Stimulated activated CD4-positive, alpha-beta T cell treated with anti-CD3 and anti-CD28 coated beads, TNF-alpha, amount 100 ng/mL, for 48 hours (primary cell): ENCODE measurements at places on chromosomes 1 and 21.

DNA sequence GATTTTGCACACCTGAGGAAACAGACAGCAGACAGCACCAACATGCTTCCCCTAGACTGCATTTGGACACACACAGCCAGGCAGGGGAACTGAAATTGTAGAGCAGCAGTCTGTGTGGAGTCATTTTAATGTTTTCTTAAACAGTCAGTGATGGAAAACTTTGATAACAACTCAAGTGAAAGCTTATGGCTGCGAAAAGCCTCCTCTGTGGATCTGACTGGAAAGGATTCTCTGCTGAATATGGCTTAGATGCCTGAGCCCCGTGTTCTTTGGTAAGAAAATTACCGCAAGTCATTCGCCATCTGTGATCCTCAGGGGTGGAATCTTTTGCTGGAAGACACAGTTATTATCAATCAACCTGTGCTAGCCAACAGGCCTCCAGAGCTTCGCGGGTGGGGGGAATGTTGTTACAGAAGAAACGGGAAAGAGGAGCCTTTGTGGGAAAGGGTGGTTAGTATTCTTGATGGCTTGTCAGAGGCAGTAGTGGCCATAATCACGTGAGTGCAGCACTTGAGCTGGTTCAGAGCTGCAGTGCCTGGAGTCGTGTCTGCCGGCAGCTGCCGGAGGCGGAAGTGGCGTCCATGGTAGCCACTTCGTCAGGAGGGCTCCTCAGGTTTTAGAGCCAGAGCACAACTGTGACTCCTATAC is 204.7 kb downstream of the ST6GALNAC3 start:
- no peak for DNase-seq

DNA sequence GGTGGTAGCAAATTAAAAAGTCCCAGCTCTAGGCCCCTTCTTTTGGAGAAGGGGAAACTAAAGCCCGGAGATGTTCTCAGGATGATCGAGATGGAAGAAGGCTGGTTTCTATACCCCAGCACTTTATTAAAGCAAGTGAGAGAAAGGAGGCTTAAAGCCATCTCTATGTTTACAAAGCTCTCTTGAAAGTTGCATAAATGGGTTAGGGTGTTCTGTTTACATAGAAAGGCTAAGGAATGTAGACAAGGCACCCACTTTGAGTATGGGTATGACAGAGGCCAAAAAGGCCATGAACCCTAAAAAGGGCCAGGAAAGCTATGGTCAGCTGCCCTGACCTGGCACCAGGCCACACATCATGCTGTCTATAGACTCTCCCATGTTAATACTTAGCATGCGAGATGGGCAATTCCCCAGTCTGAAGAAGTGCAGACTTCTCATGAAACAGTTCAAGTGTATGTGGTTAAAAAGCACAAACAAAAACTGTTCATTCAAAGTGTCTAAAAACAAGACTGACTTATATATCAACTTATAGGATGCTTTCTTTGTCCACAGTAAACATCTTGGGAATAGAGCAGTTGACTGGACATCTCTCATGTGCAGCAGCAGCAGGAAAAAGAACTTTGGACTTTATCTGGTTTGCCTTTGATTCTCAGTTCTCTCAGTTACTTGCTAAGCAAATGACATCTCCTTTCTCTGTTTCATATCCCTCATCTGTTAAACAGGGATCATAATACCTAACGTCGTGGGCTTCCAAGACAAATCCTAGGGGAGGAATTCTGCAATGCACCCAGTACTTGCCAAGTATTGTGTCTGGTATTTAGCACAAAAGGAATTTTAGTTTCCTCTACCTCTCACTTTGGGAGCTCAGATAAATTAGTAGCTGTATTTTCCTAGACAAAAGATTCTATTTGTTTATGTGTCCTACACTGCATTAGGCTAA is 521.6 kb downstream of the PLPP3 start:
- DNase-seq = no peak

DNA sequence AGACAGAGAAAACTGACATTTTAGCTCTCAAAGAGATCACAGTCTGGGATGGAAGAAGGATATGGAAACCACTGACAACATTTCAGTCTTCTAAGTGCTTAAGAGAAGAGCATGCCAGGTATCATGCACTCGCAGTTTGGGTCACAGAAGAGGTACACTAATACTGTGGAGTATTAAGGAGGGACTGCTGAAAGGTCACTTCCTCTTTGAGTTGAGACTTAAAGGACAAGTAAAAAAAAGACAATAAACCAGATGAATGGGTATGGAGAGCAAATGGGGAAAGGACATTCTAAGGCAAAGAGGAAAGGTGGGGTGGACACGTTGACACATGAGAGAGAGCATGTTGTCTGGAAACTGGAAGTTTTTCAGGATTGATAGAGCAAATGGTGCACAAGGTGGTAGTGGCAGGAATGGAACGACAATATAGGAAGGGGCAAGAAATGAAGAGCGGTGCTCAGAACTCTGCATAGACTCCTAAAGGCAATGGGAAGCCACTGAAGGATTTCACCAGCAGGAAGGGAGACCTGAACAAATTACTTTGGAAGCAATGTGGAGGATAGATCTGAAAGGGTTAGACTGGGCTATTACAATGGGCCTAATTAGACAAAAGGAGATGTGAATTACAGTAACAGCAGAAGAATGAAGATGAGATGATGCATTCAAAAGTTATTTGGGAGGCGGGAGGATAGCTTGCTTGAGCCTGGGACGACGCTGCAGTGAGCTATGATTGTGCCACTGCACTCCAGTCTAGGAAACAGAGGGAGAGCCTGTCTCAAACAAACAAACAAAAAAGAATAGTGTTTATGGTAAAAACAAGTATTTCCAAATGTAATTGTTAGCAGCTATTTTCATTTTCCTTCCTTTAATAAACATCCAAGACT is 11.1 kb downstream of the DIPK1A start:
- DNase-seq = no peak

- peak; percentile 45 for DNase-seq
Measured at GRCh38 chr21:42309753-42310213, 5.4 kb downstream of the TFF3 start.

DNA sequence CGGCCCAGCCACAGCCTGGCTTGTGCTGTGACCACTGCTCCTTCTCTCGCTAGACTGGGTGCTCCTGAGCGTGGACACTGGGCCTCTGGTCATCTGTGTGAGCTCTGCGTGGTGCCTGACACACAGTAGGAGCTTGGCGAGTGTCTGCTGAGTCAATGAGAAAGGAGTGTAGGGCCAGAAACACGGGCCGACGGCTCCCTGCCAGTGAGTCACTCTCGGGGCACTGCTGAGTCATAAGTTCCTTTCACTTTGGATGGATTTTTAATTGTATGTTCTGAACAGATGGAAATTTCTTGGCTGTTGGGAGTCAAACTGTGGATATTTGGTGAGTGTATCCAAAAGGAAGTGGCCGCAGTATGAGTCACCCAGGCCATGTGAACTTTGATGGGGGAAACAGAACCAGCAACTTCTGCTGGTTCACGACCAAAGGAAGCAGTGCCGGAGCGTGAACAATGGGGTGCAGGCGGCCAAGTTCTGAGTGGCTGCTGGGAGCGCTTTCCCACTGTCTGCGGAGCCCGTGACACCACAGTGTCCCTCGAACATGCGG is 41.0 kb upstream of the COL18A1 start:
- DNase-seq = peak; percentile 28

- no peak for DNase-seq
Measured at GRCh38 chr1:23931491-23931880, 18.3 kb upstream of the CNR2 start.

DNA sequence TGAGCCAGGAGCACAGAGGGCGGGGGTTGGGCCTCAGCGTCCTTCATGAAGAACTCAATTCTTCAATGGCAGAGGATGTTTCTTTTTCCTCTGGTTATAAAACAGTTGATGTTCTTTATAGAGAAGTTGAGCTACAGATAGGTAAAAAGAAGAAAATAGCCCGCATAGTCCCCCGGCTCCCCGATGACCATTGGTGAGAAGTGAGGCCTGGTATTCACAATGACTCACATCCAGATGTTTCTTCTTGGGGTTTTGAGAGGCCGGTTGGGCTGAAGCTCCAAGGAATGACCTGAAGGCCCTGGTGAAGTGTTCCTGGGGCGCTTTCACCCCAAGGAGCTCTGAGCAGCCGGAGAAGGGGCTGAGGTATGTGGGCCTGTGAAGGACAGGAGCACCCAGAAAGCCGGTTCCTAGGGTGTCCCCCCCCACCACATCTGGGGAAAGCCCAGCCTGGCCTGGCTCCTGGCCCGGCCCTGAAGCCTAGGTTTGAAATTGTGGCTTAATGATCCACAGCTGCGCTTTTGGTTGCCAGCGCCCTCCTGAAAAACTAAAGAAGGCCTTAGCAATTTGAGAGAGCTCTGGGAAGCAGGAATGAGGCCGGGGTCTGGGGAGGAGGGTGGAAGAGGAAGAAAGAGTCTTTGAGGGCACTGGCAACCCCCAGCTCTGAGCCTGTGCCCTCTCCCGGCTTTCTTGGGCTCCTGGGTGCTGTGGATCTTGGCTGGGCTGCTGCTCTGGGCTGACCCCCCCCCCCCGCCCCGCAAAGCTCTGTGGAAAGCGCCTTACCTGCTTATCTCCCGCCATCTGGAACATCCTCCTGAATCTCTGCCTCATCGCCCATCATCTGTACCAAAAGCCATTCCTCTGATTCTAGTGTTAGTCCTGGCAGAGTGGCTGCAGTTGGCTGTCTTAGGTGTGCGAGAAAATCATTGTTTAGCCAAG is 444.7 kb downstream of the CAMTA1 start:
- DNase-seq = no peak

DNA sequence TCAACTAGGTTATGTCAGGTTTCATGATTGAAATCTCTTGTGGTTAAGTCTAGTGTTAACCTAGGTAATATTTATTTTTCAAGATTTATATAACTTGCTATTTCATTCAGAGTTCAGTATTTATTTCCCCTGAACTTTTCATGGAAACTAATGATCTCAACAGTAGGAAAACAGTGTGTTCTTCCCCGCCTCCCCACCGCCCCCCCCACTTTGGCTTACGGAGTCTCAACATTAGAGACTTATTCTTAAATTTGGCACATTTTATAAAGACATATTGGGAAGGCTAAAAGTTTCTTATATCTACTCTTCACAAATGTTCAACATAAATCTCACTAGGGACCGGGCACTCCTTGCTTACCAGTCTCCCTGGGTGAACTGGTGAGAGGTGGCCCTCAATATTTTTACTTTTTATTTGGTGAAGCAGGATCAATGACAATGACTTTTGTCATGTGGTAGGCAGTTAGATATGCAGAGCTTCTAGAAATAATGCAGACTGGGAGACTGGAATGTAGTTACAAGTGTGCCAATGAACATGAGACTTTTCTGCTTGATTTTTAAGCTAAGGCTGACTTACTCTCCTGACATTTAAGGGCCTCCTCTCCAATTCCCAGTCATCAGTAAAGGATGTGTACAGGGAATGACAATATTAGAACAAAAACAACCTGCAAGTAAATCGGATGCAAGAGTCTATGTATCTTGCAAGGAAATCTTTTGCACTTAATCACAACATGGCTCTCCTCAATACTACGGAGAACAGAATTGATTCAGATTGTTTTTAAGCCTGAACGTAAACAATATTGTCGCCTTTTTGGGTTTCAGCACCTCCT is 1.7 kb upstream of the MAN1A2 start:
- DNase-seq = no peak

DNA sequence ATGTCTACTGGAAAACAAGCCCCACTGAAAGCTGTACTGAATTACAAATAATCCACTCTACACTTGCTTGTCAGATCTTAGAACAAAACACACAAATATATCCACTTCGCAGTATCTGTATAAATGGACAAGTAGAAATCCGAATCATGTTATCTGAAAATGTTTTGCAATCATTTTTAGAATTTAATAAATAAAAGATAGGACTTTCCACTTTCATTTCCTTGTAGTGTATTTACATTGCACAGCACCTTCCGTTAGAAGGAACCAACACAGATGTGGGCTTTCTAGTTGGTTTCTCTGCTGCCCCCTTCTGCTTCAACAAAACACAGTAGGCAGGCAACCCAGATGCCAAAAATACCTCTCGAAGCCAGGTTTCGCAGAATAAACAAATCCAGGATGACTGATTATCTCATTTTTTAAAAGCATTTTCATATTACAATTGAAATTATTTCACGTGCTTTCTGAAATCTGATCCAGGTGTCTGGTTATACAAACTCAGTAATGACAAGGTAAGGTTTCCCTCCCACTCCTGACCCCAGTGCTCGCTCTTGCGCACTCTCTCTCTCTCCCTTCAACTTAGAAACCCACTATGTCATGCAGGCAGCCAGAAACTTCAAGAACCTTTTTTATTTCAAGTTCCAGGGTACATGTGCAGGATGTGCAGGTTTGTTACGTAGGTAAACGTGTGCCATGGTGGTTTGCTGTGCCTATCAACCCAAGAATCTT is 389.9 kb downstream of the SMYD3 start:
- no peak for DNase-seq

DNA sequence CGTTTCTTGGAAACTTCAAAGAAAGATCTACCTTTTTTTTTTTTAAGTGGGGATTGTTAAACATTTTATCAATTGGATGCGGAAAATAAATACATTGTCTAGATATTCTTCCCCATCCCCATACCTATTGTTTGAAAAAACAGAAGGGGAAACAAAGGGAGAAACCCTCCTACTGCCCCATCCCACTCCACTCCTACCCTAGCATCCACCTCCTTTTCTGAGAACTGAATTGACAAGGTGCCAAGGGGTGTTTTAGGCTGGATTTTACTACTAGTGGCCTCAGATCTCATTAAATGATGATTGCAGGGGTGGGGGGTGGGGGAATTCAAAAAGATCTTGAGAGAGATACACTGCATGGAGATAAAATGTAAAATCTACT is 2.6 kb downstream of the EDARADD start:
- DNase-seq = no peak

DNA sequence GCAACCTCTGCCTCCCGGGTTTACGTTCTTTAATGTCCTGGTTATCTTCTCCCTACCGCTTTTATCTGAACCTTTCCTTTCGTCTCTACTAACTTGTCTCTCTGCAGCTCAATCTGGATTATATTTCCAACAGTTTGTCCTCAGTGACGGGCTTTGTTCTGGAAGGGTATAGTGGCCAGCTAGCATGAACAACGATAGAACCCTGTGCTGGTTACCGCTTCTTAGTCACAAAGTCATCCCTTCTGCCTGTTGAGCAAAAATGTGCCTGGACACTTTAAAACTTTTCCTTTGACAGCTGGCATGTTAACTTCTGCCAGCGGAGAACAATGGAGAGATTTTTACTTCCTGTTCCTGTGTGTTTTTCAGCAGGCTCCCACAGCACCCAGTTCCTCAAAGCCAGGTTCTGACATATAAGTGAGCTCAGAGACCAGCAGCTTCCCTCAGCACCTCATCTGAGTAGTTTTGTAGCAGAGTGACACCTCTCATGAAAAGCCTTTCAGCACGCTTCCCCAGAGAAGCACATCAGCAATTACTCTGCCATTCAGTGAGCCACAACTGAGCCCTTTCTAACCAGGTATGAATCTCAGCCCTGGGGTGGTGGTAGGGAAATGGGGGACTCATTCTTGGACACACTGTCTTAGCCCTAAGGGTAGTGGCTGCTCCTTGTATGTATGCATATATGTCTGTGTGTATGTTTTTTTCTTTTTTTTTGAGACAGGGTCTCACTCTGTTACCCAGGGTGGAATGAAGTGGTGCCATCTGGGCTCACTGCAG is 23.6 kb upstream of the CCDC17 start:
- no peak for DNase-seq

GRCh38 chr1:198937231-198938031 is 298.6 kb downstream of the PTPRC start:
- DNase-seq = peak; percentile 11

- DNase-seq = no peak
Measured at GRCh38 chr1:112712701-112713128, 2.4 kb downstream of the PPM1J start.
